Stimulated activated CD8-positive, alpha-beta memory T cell treated with anti-CD3 and anti-CD28 coated beads, Interleukin-4, amount 100 ng/mL, for 1 hour (primary cell): ENCODE measurements at places on chromosomes 6 and 20.

GRCh38 chr6:153947808-153948447, 91.1 kb upstream of the OPRM1 start:
- DNase-seq = no peak

GRCh38 chr20:32858701-32859372, at the start of gene EFCAB8:
EFCAB8 (plus strand) TSS chr20:32858923; CDS start chr20:32863793, 4,870 bp downstream.
- no peak for DNase-seq

GRCh38 chr6:118783931-118784550, 109.9 kb upstream of the ASF1A start:
- no peak for DNase-seq

GRCh38 chr20:34559311-34560140, 1.0 kb downstream of the MAP1LC3A start:
- DNase-seq = no peak

GRCh38 chr20:8414586-8415274, 282.7 kb downstream of the PLCB1 start:
- DNase-seq = no peak

DNA sequence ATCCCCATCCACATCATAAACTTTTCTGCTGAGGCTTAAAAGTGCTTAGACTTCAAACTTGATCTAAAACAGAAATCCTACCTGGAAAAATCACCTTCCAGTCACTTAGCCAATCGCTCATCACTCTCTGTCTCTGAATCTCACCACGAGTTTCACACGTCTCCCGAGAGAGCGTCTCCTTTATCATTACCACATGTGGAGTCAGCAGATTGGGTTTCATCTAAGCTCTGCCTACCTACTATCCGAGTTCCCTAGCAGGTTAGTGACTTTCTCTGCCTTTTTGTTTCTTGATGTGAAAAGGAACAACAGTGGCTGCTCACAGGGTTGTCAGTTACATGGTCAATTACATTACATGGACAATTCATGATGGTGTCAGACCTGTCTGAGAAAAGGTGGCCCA, 286.2 kb downstream of the ESR1 start:
- no peak for DNase-seq

DNA sequence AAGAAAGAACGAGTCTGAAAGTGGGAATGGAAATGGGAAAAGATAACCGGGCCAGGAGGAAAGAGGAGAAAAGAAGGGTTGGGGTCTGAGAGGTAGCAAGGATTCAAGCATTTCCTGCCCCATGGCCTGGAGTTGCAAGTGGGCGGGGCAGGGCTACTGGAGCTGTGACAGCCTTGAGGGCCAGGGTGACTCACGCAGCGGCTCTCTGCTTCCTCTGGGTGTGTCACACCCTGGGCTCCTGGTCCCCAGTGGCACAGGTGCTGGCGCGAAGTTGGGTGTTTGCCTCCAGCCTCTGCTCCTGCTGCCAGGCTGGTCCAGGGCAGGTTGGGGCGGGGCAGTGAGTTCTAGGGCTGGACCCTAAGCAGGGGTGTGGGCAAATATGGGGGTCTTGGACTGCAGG, 3.3 kb upstream of the ULBP3 start:
- no peak for DNase-seq

GRCh38 chr6:83151114-83151513, 42.0 kb downstream of the PGM3 start:
- no peak for DNase-seq

DNA sequence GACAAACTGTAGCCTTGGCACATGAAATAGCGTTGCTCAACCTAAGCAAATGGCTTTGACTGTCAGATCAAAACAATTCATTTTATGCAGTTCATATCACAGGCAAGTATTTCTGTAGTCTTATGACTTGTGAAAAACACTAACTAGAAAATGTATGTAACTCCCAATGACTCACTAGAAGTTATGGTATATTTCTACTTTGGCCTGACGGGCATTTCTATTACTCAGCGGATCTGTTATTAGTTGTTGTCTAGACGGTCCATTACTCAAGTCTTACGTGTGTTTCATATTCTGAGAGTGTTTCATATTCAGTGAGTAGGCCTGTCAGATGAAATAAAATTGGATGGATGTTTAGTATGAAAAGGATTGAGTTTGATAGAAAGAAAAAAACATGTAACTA, 880.9 kb downstream of the PRIM2 start:
- no peak for DNase-seq

DNA sequence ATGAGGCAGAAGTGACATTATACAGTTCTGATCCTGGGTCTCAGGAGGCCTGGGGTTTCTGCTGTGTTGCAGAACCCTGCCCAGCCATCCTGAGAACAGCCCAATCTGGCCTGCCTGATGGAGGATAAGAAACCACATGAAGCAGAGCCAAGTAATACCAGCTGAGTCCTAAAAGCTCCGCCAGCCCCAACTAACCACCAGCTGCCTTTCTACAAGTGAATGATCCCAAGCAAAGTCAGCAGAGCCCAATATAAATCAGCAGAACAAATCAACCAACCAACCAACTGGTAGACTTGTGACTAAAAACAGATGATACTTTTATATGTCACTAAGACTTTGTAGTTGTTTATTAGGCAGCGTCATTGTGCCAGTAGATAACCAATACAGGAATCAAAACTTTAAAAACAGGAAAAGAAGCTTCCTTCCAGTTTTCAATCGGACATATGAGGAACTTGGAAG, 52.1 kb downstream of the SNX5 start:
- no peak for DNase-seq

- DNase-seq = no peak
These were observed at the start of gene SULF2 for GRCh38 chr20:47785311-47785853. SULF2 (minus strand) TSS chr20:47785481; CDS start chr20:47757363, 28,118 bp downstream.

DNA sequence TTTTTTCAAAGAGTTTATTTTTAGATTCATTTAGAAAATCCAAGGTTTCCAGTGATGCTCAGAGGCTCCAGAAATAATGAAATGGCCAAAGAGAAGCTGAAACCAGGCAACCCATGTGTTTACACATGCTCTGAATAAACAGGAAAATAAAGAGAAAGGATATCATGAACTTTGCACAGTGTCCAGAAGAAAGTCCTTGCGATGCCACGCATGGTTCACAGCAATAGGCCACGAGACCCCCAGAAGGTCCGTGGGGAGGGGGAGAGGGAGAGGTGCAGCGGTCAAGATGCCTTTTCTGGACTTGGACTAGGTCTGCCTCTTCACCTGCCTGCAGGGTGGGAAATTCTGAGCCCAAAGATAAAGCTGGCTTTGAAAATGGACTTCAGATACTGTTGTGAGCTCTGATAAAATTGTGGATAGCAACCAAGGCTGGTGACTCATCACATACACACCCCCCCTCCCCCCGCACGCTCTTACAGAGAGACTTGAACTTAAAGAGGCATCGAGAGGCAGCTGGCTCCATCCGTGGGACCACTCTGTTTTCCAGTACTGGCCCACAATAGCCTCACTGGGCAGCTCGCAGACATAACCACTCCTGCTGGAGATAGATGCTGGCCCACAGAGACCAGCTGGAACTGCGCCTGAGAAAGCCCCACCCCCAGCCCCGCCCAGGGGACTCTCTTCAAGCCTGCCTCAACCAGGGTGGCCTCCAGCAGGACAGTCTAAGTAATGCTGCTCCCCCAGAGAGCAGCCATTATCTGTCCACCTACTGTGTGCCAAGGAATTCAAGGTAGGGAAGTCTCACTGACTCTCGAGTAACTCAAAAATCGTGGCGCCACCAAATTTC, 21.2 kb upstream of the NFATC2 start:
- no peak for DNase-seq

GRCh38 chr20:12014276-12014675, 96.6 kb downstream of the BTBD3 start:
- no peak for DNase-seq

- no peak for DNase-seq
These were observed 65.2 kb downstream of the THBS2 start for GRCh38 chr6:169188475-169188874.

DNA sequence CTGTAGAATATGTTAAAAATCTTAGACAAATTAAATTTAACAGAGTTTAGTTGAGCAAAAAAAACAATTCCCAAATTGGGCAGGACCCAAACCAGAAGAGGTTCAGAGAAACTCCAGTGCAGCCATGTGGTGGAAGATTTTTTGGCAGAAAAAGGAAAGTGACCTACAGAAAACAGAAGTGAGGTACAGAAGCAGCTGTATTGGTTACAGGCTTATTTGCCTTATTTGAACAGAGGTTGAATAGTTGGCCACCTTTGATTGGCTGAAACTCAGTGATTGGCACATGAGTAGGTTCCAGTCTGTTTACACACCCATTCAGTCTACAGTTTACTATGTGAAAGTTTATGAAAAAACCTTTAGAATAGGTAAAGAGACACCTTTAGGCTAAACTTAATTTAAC, 110.9 kb upstream of the LAMP5 start:
- DNase-seq = no peak

- no peak for DNase-seq
These were observed 160.7 kb downstream of the DLL1 start for GRCh38 chr6:170130201-170130621.

DNA sequence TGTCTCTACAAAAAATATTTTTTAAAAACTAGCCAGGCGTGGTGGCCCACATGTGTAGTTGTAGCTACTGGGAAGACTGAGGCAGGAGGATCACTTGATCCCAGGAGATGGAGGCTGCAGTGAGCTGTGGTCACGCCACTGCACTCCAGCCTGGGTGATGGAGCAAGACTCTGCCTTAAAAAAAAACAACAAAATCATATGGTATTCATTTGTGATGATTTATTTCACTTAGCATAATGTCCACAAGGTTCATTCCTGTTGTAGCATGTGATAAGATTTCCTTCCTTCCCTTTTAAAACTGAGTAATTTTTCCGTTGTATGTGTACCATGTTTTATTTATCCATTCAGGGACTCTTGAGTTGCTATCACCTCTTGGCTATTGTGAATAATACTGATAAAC, 26.2 kb downstream of the TMEM170B start:
- no peak for DNase-seq

GRCh38 chr6:168376811-168377483, 57.4 kb upstream of the DACT2 start:
- no peak for DNase-seq

DNA sequence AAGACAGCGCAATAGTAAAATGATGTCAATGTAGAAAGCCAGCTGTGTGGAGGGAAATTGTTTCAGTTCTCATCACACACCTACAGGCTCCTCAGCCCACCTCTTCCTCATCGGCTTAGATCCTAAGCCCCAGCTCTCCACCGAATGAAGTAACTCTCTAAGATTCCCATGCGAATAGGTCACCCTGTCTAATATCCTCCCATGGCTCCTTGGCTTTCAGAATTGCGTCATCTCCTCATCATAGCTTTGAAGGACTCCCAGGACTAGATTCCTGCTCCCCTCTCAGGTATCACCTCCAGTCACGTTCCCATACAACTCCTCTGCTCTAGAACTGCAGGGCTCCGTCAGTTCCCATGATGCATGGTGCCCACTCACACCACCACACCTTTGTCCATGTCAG, 16.2 kb upstream of the SLC22A16 start:
- DNase-seq = no peak
